ENCODE measurements at places on chromosomes 13 and 19.

DNA sequence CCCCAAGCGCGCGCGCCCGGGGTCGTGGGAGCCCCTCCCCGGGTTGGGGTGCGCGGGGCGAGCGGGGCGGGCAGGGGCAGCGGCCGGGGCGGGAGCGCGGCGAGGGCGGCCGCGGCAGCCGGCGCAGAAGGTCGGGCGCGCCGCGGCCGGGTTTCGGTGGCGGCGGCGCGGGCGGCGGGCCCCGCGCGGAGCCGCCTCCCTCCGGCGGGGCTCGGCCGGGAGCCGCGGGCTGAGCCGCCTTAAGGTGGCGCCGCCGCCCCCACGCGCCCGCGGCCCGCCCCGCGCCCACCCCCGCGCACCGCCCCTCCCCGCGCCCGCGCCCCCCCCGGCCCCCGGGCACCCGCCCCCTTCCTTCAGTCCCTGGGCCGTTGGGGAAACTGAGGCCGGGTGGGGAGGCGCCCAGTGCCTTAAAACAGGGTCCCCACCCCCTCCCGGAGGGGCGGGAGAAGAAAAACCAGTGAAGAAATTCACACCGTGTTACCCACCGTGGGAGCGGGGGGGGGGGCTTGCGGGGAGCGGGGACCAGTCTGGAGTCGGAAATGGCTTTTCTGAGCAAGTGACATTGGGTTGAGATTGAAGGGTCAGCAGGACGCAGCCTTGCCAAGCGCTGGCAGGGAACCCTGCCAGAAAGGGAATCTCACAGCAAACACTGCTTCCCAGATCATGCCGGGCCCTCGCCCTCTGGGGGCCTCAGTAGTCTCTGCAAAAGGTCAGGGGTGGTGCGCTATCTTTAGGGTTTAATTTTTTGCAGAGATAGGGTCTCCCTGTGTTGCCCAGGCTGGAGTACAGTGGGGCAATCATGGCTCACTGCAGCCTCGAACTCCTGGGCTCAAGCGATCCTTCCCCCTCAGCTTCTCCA lies at the start of gene TLE2:
TLE2 (minus strand) TSS at position 216 of the 859 bp plus-strand sequence. CDS start 376 bp downstream, outside the sequence.
- no peak for DNase-seq

DNA sequence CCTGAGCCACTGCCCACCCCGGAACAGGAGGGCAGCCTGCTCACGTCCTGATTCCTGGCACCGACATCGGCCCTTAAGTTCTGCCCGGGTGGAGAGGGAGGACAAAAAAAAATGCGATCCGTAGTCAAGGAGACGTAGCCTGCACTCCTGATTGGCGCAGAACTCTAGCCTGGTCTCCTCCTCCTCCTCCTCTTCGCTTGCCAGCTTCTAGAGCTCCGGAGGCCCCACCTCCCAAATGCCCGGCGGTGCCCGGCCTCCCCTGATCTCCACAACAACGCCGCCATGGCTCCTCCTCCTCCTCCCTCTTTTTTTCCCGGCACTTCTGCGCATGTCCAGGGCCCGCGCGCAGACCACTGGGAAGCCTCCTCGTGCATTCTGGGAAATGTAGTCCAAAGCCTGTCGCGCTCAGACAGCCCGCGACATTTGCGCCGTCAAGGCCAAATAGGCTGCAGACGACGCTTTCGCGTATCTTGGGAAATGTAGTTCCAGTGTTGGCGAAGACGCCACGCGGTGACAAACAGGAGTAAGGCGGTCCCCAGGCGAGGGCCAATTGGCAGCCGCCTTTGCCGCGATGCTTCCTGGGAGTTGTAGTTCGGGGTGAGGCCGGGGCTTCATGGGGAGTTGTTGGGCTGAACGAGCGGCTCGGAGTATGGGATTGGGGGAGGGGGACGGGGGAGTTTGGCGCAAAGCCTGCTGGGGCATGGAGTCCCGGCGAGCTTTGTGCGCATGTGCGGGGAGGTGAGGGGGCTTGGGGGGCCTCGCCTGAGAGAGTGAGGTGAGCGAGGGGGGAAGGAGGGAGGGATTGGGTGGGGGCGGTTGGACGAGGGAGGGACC lies at the start of gene ZNF444:
ZNF444 (plus strand) TSS at position 705 of the 834 bp plus-strand sequence. CDS start 5,625 bp downstream, outside the sequence.
- DNase-seq = peak; percentile 100

- no peak for DNase-seq
Observed at GRCh38 chr19:12750851-12751250, 740 bp upstream of the BEST2 start.

DNA sequence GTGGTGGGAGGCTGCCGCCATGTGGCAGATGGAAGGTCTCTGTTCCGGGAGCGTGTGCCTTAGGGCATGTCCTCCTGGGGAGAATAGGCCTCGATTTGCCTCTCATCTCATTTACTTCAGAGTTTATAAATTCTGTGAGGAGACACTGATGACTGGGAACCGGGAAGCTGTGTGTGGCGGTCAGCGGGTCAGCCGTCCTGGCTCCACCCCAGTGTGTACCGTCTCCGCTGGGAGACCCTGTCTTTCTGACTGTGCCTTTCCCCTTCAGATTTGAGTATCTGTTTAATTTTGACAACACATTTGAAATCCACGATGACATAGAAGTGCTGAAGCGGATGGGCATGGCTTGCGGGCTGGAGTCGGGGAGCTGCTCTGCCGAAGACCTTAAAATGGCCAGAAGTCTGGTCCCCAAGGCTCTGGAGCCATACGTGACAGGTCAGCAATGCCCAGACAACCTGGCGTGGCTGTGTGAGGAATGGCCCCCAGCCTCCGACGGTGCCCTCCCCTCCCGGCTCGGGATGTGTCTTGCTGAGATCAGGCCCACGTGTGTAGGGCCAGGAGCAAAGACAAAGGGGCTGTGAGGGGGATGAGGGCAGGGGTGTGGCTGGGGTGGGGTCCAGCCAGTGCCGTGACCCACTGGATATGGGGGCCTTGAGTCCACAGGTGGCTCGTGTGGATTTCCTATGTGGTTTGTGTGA lies 21.6 kb downstream of the ATP4B start:
- no peak for DNase-seq

GRCh38 chr19:38049105-38049649 lies 142.2 kb downstream of the SIPA1L3 start:
- DNase-seq = peak; percentile 37

DNA sequence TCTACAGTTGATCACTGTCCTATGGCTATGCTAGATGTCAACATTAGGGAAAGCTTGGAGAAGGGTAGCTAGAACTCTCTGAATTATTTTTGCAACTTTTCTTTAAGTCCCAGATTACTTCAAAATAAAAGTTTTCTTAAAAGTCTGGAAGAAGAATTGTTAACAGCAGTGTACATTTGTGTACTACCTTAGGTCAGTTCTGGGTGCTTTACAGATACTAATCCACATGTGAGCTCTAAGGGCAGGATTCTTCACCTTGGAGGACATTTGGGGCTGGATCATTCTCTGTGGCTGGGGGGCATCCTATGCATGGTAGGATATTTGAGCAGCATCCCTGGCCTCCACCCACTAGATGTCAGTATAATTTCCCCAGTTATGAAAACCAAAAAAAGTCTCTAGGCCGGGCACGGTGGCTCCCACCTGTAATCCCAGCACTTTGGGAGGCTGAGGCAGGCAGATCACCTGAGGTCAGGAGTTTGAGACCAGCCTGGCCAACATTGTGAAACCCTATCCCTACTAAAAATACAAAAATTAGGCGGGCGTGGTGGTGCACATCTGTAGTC lies 2.8 kb downstream of the BRME1 start:
- DNase-seq = no peak

DNA sequence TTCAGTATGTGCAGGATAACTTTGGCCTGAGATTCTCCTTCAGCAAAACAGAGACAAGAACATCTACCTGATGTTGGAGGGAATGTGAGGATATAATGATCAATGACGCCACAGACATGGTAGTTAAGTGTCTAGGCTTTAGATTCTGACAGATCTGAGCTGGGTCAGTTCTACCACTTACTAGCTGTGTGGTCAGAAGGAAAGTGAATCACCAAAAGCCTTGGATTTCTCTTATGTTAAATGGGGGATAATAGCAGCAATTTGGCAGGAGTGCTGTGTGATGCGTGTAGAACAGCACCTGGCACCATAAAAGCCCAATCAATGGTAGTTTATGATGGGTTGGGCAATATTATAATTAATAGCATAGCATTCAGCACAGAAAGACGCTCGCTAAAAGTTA lies 41.7 kb downstream of the RXFP2 start:
- DNase-seq = no peak

GRCh38 chr13:27339299-27339698 lies 68.7 kb downstream of the RASL11A start:
- DNase-seq = peak; percentile 44

- DNase-seq = no peak
Observed at GRCh38 chr19:41307090-41307875, 2.7 kb upstream of the CCDC97 start.

- no peak for DNase-seq
Observed at GRCh38 chr19:28610731-28611130, 602.2 kb downstream of the UQCRFS1 start.

DNA sequence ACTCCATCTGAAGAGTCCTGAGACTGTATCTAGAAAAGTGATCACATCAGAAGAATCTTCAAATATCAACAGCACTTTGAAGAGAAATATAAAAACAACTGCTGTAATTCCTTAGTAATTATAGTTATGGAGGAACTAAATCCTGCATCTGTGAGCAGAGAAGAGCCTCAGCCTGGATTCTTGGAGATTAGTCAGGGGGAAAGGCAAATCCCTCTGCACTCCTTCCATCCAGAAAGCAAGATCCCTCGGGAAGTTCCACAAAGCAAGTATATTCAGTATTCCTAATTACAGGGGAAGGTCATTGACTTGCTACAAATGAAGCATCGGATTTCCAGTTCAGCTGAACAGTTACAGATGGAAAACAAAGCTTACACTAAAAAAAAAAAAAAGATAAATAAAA lies 256.6 kb upstream of the IPO5 start:
- DNase-seq = no peak

DNA sequence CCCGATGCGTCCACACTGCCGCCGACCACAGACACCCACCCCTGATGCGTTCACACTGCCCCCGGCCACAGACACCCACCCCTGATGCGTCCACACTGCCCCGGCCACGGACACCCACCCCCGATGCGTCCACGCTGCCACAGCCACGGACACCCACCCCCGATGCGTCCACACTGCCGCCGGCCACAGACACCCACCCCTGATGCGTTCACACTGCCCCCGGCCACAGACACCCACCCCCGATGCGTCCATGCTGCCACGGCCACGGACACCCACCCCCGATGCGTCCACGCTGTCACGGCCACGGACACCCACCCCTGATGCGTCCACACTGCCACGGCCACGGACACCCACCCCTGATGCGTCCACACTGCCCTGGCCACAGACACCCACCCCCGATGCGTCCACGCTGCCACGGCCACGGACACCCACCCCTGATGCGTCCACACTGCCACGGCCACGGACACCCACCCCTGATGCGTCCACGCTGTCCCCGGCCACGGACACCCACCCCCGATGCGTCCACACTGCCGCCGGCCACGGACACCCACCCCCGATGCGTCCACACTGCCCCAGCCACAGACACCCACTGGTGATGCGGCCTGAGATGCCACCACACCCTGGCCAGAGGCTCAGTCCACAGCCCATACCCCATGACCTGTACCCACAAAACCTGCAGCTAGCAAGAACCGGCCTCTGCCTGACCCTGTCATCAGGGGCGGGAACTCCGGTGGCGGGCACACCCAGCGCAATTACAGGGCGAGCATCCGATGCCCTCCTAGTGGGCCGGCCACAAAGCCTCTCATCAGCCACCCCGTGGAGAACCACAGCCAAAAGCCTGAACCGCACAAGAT lies 28.4 kb downstream of the RASA3 start:
- no peak for DNase-seq

- no peak for DNase-seq
Observed at GRCh38 chr19:50008532-50008931, 16.6 kb downstream of the VRK3 start.

GRCh38 chr19:15672580-15673175 lies at the start of gene CYP4F12:
TSS of gene CYP4F12 (plus strand) at chr19:15673087. CDS start at chr19:15673530, 443 bp downstream.
- DNase-seq = no peak

GRCh38 chr13:101452519-101453485 lies at the start of gene ITGBL1:
TSS of gene ITGBL1 (plus strand) at chr13:101452675. CDS start at chr13:101452834, 159 bp downstream.
- peak; percentile 52 for DNase-seq
